ENCODE measurements at places on chromosomes 12 and 14.

GRCh38 chr12:5173511-5174011 is 129.9 kb downstream of the KCNA5 start:
- no peak for DNase-seq

DNA sequence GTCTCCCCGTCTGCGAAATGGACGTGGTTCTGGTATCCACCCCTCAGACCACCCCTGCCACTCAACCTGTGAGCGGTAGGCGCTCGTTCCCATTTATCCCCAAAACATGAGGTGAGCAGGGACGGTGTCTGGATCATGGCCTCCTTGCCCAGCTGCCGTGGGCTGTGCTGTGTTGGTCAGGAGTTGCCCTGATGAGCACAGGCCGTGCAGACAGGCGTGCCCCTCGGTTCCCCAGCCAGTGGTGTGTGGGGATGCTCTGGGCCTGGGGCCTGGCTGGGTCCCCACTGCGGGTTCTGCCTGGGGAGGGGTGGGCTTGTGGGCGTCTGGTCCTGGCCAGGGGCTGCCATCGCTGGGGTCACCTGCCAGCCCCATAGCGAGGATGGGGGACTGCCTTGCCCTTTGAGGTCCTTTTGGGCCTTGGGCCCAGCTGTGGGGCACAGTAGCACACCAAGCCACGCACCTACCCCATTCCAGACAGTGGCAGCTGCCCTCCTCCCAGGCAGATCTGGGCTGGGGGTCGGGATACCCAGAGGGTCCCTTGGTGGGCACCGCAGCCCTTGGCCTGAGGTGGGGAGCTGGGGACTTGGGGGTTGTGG is 11.3 kb upstream of the PUS1 start:
- DNase-seq = no peak

GRCh38 chr12:42865282-42865681 is 275.7 kb upstream of the PRICKLE1 start:
- no peak for DNase-seq

DNA sequence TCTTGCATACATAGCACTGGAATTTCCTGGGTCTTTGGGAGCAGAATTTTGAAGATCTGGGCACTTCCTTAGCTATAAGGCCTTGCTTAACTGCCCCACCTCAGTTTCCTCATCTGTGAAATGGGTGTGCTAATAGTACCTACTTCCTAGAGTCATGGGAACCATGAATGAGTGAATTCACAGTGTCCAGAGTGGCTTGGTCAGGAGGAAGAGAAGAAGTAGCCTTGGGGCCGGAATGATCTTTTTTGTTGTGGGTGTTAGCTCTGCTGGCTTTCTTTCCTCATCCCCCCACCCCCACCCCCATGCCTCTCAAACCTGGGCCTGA is 2.4 kb downstream of the SH2B3 start:
- DNase-seq = no peak

- no peak for DNase-seq
Observed at GRCh38 chr12:67274186-67274585, 5.0 kb downstream of the CAND1 start.

- DNase-seq = peak; percentile 49
Observed at GRCh38 chr14:91374287-91374878, 43.2 kb downstream of the CCDC88C start.

DNA sequence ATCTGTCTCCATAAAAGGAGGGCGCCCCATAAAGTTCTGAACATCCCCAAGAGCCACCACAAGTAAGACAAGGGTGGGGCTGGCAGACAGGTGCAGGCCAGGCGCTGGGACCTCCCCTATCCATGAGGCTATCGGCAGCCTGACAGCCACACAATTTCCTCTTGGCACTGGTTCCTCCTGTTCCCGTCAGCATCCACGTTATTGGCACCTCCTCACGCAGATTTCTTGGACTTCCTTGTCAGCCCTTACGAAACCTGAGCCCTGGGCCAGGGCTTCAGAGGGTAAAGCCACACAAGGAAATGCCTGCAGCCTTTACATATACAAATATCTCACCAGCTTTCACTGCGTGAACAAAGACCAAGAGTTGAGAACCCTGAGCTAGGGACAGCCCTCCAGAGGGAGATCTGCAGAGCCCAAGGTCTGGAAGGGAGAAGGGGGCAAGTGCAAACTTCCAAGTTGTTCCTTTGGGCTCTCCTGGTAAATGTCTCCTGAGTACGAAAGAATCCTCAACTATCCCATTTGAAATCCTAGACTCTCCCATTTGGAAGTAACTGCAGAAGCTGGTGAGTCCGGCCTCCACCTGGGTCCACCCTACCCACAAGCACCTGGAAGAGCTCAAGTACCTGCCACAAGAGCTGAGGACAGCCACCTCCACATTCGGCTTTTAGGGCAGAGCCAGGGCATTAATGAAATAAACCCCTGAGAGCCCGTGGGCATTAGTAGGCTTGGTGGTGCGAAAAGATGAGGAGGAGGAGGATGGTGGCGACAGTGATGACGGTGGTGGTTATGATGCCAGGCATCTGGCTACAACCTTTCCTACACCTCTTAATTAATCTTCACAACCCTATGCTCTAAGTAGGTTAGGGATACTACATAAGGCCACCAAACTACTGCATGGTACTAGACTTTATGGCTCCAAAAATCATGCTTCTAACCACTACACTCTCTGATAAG is 5.5 kb upstream of the TC2N start:
- DNase-seq = no peak

- DNase-seq = no peak
Observed at GRCh38 chr12:8648576-8649205, 13.9 kb downstream of the MFAP5 start.

GRCh38 chr12:40168001-40168400 is 56.8 kb upstream of the LRRK2 start:
- no peak for DNase-seq

DNA sequence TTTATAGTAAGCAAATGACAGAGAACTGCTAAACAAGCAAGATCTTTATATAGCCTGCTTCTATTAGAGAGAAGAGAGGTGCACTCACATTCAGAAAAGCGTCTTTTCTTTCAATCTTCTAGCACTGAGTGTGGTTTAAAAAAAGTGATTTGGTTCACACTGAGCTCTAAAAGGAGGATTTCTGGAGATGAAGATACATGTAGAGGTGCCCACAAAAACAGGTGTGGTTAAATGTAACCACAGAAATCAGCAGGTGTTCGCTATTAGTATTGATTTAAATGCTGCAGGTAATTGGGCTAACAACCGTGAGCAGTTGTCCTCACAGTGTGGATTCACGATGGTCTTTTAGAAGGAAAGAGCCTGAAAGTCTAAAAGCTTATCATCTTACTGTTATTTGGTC is 10.7 kb downstream of the PKP2 start:
- no peak for DNase-seq

DNA sequence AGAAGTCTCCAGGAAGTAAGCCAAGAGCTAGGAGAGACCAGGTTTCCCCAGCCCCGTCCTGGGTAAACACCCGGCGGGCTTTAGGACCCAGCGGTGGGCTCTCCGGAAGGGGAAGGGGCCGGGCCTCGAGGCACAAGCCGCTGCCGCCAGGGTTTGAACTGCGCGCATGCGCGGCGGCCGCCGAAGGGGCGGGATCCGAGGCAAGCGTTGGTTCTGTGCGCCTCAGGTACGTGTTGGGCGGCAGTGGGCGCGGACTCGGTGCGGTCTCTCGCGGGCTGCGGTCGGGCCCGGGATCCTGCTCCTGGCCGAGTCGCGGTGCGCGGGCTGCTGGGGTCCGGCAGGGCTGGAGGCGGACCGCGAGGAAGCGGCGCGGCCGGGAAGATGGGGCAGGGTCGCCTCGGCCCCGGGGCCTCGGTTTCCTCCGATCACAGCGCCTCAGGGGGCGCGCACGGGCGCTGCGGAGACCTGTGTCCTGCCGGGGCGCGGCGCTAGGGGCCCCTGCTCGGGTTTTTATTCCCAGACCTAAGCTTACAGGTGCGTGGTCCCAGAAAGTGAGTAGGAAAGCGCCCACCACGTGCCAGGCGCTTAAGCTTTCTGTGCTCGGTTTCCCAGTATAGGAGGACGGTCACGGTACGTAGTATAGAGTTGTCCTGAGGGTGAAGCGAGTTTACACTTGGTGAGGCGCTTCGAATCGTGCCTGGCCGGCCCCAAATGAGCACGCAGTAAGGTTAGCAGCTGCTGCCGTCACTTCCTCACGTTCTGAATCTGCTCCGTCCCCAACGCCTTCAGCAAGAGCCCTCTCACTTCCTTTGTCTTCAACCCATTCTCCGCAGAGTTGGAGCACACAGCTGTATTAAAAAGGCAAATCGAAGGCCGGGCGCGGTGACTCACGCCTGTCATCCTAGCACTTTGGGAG is at the start of gene TDP1:
Gene TDP1 (plus strand): TSS at position 183 of the 916 bp plus-strand sequence. CDS start 7,188 bp downstream, outside the sequence.
- peak; percentile 99 for DNase-seq

DNA sequence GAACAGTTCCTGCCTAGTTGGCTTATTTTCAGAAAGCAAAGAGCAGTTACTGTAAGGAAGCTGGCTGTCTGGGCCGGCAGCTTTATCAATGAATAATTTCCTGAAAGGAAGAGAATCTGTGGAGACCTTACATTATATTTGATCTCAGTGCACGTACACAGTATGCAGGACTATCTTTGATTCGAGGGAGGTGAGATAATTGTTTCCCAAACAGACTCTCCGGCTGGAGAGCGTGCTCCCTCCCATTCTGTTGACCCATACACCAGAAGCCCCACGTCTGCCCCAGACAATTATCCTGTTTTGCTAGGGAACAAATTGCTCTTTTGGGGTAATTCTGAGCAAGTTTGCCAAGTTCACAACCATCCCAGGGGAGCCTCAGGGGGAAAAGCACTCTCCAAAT is 1115.0 kb downstream of the VRK1 start:
- no peak for DNase-seq

DNA sequence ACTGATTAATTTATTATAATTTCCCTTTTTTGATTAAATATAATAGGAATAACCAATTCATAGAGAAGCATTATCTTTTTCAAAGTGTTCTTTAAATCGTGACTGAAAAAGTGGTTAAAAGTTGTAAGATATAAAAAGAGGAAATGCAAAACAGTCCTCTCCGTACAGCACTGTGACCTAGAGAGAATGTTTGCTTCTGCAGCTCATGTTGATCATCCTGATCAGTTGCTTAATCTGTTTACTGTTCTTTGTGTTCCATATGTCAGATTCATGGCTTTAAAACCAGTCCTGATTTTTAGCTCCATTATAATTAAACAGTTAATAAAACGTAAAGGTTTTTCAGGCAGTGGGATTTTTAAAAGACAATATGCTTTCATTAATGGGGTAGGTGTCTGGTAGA is 4.7 kb downstream of the TTC8 start:
- DNase-seq = no peak

GRCh38 chr12:94736004-94736403 is 85.6 kb upstream of the TMCC3 start:
- DNase-seq = no peak

DNA sequence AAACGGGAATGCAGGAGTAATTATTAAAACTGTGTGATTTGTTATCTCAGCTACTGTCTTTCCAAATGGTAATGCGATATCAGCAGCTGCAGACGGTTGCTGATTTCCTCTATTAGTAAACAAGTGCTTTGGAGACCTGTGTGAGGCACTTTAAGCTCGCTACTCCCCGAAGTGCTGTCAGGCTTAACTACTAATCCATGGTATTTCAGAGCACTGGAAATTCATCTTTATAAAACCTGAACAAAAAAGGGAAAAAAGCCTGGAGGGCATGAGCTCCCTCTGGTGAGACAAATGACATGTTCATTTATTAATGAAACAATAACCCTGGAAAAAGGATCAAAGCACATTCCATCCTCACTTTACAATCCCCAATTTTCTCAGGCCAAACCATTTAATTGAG is 143.6 kb upstream of the OTX2 start:
- DNase-seq = peak; percentile 77

DNA sequence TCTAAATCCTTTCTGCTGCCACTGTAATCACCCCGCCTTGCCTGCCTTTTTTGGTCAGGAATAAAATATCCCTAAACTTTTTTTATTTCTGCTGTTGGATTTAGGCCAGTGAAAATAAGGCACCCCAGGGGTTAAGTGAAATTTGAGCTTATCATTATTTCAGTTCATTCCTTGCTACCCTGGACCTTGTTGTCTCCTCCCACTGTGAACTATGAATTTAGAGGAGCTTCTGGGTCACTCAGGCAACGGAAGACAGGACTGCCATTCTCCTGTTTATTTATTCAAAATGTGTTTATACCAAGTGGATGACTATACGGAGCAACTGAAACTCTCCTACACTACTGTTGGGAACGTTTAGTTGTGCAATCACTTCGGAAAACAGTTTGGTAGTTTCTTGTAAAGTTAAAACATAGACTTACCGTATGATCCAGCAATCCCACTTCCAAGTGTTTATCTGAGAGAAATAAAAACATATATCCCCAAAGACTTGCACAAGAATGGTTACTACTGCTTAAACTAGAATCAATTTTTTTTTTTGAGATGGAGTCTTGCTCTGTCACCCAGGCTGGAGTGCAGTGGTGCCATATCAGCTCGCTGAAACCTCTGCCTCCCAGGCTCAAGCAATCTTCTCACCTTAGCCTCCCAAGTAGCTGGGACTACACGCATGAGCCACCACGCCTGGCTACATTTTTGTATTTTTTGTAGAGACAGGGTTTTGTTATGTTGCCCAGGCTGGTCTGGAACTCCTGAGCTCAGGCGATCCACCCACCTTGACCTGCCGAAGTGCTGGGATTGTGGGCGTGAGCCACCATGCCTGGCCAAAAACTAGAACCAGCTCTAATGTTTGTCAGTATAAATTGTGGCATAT is 2.3 kb upstream of the TRAFD1 start:
- no peak for DNase-seq

DNA sequence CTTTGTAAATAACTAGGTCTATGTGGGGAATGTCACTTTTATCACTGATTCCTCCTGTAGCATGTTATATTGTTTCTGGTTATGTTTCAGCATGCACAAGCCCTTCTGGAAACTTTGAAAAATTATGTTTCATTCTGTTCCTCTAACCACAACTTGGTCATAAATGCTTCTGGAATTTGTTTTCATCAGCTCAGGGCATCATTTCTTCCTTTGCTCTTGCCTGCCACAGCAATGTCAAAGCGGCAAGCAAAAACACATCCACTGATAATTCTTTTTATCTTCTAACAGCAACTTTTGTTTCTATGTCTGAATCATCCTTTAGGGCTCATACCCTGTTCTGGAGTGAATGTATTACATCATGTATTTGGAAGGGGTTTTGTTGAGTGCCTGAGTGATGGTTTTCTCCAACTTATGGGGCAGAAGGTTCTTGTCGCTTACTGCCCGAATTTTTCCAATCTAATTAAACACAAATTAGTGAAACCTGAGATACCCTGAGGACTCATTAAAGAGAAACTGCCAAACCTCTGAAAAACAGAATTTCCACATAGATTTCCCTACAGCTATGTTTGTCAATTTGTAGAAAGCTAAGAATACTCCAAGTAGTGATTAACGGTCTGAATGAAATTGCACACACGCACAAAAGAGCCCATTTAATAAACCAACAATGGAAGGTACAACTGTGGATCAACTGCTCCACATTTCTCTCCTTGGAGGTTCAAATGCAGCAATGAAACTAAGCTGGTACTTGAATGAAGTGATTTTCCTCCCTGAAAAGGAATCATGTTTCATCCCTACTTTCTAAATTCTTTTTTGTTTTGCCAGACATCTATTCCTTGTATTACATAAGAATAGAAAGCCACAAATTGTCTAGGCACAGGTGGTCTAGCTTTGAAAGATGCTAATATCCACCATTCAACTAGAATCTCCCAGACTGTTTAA is 173.5 kb upstream of the KRR1 start:
- DNase-seq = peak; percentile 55

All from NCI-H524 (cell line).